ENCODE measurements at places on chromosomes 13 and 19.

- no peak for DNase-seq
Observed at GRCh38 chr19:35986664-35987570, 8.1 kb upstream of the SDHAF1 start.

DNA sequence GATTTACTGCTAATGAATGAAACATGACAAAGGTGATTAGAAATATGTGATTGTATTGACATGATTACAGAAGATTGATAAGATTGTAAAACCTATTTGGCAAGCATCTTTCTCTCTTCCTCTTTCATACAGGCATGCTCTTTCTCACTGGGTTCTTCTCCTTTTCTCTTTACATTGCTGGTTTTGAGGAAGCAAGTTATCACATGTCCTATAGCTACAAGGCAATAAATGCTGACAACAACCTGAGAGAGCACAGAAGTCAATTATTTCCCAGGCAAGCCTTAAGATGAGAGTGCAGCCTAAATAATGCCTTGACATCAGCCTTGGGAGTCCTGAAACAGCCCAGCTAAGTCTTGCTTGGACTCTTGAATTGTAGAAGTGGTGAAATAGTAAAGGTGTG lies 875.0 kb downstream of the SLITRK1 start:
- DNase-seq = no peak

- DNase-seq = no peak
Observed at GRCh38 chr19:1520203-1520780, 3.6 kb upstream of the PLK5 start.

DNA sequence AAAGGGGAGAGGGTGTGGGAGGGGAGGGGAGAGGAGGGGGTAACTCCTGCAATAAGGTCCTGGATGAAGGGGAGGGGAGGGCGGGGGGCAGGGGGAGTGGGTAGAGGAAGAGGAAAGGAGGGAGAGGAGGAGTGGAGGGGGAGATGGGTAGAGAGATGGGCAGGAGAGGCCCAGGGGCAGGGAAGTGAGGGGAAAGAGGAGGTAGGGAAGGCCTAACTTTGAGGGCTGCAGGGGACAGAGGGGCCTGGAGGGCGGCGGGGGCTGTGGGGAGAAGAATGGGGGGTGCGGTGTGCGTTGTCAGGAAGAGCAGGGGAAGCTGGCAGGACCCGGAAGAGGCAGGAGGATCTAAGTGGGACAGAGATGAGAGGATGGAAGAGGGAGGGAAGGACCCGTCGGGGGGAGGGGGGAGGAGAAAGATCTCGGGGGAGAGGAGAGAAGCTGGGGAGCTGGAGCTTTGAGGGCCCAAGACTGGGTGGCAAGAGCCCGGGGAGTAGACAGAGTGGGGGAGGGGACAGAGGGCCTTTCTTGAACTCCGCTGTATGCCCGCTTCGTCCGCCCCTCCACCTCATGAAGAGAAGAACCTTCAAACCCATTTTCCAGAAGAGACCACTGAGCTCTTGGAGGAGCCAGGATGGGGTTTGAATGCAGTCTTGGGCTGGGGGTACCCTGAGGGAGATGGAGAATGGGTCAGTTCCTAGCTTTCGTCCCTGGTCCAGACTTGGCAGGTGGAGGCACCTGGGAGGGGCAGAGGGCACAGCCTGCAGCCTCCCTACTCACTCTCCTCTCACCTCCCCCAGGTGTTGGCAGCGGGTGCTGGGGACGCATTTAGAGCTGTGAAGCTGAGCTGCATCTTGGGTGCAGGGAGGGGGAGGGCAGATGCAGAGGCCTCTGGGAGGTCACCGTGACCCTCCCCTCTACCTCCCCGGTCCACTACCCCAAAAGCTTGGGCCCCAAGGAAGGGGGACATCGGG lies 778 bp upstream of the LRRC4B start:
- DNase-seq = no peak

GRCh38 chr13:23022704-23023103 lies 158.1 kb upstream of the SGCG start:
- no peak for DNase-seq

DNA sequence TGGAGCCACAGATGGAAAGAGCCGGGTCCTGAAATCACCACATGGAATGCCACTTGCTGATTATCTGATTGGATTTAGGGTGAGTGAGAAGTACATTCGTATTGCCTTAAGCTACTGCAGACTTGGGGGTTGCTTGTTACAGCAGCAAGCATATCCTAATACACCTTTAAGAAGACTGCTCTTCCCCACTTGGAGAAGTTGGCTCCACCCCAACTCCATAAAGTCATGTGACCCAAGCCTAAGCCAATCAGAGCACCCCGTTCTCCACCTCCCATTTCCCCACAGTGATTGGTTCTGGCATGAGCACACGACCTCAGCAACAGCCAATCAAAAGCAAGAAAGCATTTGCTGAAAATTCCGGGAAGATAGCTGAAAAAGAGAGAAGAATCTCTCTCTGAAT lies 23.1 kb downstream of the CACNA1A start:
- no peak for DNase-seq

DNA sequence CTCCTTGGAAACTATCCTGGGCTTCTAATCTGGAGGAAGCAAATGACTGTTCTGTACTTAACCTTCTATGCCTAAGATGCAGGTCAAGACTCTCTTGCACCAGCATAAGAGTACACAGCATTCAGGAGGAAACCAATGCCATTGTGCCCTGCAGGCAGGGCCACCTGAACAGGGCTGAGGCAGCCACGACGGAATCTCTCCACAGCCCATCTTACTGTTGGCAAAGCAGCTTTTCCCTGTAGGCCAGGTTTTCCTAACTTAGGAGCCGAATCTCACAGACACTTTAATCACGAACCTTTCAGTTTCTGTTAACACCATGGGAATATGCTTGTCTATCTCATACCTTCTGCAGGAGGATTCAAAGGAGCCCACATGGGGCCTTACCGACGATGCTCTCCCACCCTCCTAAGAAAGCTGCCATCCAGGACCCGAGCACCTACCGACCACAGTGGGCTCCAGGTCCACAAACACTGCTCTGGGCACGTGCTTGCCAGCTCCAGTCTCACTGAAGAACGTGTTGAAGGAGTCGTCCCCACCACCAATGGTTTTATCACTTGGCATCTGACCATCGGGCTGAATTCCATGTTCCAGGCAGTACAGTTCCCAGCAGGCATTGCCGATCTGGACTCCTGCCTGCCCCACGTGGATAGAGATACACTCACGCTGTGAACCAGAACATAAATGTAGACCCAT lies 2.6 kb downstream of the TUBA3C start:
- peak; percentile 22 for DNase-seq

- peak; percentile 51 for DNase-seq
Observed at GRCh38 chr13:30805132-30805537, 69.8 kb downstream of the ALOX5AP start.

- no peak for DNase-seq
Observed at GRCh38 chr13:22915442-22916082, 265.2 kb upstream of the SGCG start.

GRCh38 chr19:14795078-14795721 lies 16.8 kb upstream of the ADGRE2 start:
- DNase-seq = no peak

DNA sequence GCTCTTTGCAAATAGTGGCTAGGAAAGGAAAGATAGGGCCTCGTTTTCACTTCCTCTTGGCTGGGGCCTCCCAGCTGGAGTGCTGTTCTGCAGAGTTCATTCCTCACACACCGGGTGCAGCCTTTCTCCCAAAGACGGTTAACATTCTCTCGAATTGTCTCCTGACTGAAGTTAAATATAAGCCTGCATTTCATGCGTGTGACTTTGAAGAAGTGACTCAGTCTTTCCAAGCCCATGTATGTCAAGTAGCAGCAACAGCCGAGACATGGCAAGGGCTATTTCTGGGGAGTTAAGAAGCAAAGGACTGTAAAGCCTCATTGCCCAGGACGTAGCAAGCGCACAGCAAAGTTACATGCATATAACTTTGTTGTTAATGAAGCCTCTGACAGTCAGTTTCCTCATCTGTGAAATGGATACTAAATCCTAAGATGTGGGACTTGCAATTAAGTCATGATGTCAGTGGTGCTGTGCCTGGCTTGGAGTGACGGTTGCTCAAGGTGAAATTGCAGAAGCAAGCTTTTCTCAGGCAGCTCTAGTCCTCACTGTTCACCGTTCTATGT lies 502.4 kb downstream of the MYO16 start:
- no peak for DNase-seq

- no peak for DNase-seq
Observed at GRCh38 chr13:20988033-20988908, 73.1 kb downstream of the LATS2 start.

GRCh38 chr19:29056535-29056934 lies 156.4 kb downstream of the UQCRFS1 start:
- DNase-seq = no peak

GRCh38 chr13:52109116-52109670 lies 19.7 kb downstream of the NEK5 start:
- DNase-seq = no peak

GRCh38 chr13:96741779-96742178 lies 252.5 kb downstream of the OXGR1 start:
- no peak for DNase-seq

DNA sequence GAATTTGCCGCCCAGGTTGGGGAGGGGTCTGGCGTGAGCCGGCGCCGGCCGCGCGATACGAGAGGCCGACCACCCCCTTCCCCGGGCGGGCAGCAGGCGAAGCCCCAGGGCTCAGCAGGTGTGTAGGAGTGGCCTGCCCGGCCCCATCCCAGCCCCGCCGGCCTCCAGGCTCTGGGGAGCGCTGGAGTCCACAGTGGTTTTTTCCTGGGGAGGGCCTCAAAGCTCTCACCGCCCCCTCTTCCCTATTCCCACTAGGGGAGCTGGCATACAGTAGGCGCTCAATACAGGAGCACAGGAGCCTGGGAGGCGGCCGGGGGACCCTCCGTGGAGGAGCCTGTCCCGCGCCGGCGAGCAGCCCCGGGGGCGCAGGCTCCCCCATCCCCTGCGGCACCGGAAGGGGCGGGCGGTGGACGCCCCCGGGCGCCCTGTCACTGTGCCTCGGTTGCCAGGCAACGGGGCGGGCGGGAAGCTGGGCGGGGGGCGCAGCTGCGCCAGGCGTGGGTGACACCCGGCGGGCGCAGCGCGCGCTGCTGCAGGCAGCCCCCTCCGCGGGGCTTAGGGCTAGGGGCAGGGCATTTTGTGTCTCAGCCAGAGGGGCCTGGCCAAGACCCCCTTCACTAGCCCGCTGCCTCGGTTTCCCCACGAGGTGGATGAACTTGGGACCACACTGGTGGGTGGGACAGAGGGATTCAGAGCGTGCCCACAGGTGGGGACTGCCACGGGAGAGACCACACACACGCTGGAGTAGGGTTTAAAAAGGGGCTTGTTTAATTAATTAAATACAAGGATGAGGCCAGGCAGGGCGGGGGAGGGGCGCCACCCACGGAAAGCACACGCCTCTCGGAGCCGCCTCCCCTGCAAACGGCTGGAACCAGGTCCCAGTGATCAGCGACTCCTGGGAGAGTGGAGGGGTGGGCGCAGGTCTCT lies 3.6 kb upstream of the REXO1 start:
- DNase-seq = no peak

GRCh38 chr13:110445722-110446574 lies 115.6 kb downstream of the RAB20 start:
- peak; percentile 83 for DNase-seq

GRCh38 chr13:101453784-101454201 lies 1.3 kb downstream of the ITGBL1 start:
- DNase-seq = no peak

DNA sequence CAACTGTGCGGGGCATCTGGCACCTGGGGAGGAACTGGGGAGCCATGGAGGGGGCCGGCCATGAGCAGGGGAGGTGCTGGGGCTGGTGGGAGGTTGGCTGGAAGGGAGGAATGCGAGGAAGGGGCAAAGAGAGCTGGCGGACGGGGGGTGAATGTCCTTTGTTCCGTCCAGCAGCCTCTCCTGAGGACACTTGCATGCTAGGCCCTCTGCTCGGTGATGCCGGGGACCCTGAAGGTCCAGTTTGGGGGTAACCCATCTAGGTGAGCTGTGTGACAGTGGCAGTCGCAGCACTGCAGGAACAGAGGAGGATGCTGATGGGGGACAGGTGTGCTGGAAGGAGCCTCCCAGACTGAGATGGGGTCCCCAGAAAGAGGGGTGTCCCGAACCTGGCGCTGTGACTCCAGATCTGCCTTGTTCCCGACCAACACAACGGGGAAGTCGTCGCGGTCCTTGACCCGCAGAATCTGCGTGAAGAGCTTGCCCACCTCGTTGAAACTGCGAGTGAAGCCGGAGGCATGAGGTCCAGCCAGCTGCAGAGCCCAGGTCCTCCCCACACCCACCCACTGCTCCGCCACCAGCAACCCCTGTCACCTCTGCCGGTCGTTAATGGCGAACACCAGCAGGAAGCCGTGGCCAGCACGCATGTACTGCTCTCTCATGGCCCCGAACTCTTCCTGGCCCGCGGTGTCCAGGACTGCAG lies 3.6 kb downstream of the RRAS start:
- DNase-seq = no peak

- no peak for DNase-seq
Observed at GRCh38 chr13:91693466-91693865, 295.0 kb downstream of the GPC5 start.

DNA sequence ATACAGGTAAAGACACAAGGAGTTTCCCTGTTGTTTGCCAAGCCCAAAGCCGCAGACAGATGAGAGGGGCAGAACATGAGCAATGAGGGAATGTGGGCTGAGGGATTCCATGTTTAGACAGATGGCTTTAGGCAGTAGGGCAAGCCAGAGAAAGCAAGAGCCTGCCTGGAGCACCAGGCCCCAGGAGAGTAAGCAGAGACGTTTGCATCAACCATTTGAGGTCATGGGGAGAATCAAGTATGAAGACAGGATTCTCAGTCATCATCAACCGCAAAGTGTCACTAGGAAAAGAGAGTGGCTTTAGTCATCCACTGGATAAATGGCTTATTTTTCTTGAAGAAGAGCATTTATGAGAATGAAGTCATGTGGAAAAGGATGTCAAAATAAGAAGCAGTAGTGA lies 184.7 kb downstream of the COG6 start:
- DNase-seq = no peak

GRCh38 chr13:23741879-23742510 lies 147.2 kb downstream of the MIPEP start:
- DNase-seq = no peak

DNA sequence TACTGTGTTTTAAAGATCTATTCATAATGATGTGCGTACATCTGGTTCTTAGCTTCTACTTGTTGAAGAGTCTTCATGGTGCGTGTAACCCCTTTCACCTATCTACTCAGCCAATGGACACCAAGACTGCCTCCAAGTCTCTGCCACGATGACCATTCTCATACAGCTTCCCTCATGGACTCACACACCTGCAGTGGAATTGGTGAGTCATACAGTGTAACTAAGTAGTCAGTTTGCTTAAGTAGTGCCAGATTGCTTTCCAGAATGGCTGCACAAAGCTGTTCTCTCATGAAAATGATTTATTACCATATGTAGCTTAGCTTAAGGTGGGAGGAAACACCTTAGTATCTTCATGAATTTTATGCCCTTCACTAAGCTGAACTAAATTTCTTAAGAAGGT lies 112.3 kb downstream of the AKAP11 start:
- DNase-seq = no peak

GRCh38 chr13:44050450-44051063 lies 170.9 kb downstream of the LACC1 start:
- no peak for DNase-seq

GRCh38 chr13:67303661-67304333 lies 73.7 kb upstream of the PCDH9 start:
- no peak for DNase-seq

Data from mesenteric fat pad (tissue), 1 donor.